ENCODE measurements at places on chromosomes 3 and 15.

GRCh38 chr3:59968513-59969045, 918.8 kb upstream of the CFAP20DC start:
- DNase-seq: no peak

DNA sequence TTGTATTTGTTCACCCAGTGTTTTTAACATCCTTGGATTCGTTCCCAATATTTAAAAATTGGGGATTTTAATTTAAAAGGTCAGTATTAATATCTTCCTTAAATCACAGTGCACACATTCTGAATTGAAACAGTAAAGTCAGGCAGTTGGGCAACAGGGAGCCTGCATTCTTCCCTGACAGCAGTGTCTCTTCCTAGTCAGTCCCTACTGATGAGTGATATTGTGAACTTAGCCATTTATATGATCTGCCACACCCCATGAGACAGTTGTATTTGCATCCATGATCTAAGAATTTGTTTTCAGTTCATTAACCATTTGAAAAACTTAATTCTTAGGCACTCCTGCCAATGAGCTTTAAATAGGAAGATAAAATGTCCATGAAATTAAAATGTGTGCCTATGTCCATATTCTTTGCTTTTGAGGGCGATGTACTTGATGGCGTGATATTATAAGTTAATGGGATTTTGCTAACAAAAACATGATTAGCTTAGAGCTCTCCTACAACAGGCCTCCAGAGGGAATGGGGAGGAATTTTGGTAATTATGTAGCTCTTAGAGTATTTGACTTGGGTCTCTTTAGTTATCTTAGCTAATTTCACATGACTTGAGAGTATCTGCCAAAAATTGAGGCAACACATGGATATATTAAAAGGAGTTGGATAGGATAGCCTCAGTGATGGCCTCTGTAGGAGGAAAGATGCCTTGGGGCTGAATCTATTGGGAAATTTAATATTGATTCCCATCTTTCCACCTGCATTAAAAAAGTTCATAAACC, 219.3 kb downstream of the PTPRG start:
- DNase-seq: no peak

DNA sequence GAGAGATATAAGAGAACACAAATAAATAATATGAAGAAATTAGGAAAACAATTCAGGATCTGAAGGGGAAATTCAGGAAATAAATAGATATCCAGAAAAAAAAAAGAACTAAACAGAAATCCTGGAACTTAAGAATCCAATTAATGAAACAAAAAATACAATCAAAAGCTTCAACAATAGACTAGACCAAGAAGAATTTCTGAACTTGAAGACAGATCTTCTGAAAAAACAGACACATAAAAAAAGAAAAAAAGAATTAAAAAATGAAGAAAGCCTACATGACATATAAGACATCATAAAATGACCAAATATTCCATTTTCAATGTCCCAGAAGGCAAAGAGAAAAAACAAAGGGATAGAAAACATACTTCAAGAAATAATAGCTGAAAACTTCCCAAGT, 68.3 kb upstream of the IMPG2 start:
- no peak for DNase-seq

DNA sequence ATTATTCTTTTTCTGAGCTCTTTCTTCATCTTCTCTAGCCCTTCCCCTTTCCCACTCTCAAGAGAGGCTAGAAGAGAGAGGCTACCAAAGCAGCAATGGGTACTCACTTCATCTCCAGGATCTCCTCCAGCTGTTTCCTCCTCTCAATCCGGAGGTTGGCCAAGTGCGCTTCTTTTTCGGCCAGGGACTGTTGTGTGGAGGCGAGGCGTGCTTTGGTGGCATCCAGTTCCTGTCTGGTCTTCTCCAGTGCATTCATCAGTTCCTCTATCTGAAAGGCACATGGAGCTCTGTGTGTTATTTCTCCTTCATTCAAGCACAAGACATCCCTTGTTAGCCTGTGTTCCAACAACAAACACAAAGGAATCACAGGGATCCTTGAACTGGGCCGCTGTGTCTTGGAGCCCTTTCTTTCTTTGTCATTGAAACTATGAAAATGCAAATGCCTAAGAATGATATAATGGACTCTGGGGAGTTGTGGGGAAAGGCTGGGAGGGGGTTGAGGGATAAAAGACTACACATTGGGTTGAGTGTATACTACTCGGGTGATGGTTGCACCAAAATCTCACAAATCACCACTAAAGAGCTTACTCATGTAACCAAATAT, 401.3 kb upstream of the WNT5A start:
- no peak for DNase-seq

DNA sequence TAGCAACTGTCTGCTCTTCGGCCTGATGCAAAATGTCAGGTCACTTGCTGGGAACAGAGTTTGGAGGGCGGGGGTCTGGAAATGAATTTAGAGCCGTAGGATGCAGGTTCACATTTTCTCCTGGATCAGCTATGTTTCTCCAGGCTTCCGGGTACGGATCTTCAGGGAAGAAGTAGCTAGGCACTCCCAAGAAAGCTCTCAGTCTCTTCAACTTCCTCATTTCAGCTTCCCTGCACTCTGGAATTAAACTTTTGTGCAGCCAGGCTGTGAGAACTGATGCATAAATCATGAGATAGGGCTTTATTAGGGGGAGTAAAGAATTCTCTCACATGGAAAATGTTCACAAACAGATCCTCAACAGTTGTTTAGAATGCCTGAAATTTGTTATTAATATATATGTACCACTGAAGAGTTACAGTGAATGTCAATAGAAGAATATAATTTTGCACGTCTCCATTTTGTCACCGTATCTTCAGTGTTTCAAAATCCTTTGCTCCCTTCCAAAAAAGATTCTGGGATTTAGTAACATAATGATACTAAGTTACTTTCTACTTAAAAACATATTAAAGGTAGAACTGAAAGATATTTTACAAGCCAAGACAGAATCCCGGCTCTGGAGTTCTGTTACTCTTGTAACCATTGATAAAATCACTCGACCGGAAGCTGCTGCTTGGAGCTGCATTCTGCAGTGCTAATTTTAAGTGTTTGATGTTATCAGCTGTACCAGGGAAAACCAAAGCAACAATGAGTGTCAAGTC, 178.5 kb upstream of the P2RY1 start:
- DNase-seq: no peak

DNA sequence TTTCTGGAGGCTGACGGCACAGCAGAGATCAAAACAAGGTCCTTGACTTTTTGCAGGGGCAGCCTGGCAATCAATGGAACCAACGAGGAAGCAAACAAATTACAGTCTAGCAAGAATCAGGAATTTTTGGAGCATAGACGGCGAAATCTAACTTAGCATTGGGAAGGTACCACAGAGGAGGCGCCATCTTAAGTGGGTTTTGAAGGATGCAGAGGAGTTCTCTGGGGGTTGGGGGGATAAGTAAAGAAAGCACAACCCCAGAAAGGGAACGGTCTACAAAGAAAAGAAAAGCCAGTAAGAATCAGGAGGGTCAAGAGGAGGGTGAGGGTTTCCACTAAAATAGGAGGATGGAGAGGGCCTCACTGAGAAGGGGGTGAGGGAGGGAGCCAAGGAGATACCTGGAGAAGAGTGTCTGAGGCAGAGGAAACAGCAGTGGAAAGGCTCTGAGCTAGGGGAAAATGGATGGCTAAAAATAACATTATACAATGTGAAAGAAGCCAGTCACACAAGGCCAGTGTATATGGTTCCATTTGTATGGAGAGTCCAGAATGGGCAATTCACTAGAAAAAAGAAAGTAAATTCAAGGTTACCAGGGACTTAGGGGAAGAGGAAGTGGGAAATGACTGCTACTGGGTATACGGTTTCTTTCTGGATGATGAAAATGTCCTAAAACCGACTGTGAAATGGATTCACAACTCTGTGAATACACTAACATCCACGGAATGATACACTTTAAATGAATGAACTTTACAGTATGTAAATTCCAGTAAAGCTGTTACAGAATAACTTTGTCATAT, 25.2 kb upstream of the IQSEC1 start:
- DNase-seq: no peak

GRCh38 chr3:188491276-188491687, 337.3 kb downstream of the LPP start:
- DNase-seq: no peak

GRCh38 chr3:105611304-105612192, 244.8 kb downstream of the ALCAM start:
- DNase-seq: peak; percentile 88

DNA sequence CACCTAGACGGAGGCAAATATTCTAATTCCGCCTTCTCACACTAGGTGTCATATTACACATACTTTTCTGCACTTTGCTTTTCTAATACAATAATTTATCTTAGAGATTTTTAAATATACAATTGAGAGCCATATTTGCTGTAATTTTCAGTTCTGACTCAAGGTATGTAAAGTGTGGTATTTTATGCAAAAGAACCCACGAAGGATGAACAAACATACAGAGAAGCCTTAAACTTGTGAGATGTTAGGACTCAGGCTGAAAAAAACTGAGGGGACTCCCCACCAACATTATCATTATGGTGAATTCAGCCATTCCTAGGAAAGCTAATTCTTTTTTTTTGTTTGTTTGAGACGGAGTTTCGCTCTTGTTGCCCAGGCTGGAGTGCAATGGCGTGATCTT, 9.6 kb downstream of the ZBTB11 start:
- DNase-seq: no peak

- no peak for DNase-seq
These were observed 479.3 kb downstream of the EPHA3 start for GRCh38 chr3:89586676-89587075.

GRCh38 chr3:128684986-128685726, 34.5 kb upstream of the RPN1 start:
- DNase-seq: no peak

- DNase-seq: no peak
These were observed 32.4 kb upstream of the MRPL3 start for GRCh38 chr3:131535131-131535530.

GRCh38 chr3:169701457-169701856, 37.9 kb upstream of the MECOM start:
- DNase-seq: no peak

- DNase-seq: no peak
These were observed 690.5 kb upstream of the ALCAM start for GRCh38 chr3:104676241-104676640.

- DNase-seq: no peak
These were observed at the start of gene CAMKV for GRCh38 chr3:49869525-49870126. CAMKV (minus strand) TSS chr3:49869906; CDS start chr3:49862388, 7,518 bp downstream.

GRCh38 chr15:90067953-90068606, 34.2 kb downstream of the IDH2 start:
- no peak for DNase-seq

- no peak for DNase-seq
These were observed 24.6 kb downstream of the IFT80 start for GRCh38 chr3:160374472-160374871.

GRCh38 chr3:185880600-185880999, 55.8 kb upstream of the IGF2BP2 start:
- no peak for DNase-seq

DNA sequence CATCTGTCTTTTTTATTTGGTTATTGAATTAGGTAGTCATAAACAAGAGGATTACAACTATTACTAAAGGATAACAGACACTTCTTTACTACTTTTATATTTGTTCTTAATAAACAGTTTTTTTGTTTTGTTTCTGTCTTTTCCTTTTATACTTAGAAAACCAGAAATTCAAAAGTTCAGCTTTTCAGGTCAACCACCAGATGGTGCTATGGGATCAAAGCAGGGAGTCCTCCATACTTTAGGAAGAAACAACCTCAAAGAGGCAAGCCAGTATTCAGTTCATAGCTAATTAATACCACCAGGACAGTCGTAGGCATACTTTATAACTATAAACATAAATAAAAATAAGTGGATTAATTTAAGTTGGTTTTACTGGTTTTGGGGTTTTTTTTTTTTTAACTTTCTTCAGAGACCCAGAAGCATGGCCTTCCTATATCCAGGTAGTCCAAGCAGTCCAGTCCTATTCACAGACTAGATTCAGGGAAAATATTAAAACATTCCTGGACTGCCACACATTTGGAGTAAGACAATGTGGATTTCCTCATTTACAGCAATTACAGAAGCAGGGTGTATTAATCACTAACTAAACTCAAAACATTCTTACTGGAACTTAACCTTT, 16.0 kb upstream of the EID1 start:
- peak; percentile 79 for DNase-seq

DNA sequence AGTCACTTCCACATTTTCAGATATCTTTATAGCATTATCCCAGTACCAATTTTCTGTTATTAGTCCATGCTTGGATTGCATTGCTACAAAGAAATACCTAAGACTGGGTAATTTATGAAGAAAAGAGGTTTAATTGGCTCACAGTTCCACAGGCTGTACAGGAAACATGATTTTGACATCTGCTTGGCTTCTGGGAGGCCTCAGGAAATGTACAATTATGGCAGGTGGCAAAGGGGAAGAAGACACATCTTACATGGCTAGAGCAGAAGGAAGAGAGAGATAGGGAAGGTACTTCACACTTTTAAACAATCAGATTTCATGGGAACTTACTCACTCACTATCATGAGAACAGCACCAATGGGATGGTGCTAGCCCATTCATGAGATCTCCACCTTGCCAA, 172.3 kb upstream of the GPR149 start:
- DNase-seq: no peak

DNA sequence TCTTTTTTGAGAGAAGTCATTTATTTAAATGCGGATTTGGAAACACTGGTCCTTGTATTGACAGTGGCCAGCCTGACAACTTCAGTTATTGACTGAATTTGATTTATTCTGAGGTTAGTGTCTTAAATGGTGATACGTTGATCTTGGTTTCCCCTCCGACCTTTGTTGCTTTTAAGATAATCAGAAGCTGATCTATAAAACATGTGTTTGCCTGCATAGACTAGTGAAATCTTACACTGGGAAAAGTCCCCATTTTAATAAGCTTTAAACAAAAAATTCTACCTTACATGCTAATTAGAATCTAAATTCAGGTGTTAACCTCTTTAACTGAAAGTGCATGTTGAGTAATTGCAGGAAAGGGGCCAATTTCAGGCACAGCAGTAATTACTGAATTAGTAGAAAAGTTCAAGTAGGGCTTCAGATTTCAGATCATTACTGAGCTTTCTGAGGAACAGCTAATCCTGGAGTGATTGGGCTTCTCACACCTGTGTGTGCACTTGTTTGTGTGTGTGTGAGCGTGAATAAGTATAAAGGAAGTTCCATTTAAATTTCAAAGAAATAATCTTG, 221.4 kb downstream of the SOX2 start:
- no peak for DNase-seq

- DNase-seq: no peak
These were observed 70.4 kb downstream of the CHDH start for GRCh38 chr3:53775834-53776251.

DNA sequence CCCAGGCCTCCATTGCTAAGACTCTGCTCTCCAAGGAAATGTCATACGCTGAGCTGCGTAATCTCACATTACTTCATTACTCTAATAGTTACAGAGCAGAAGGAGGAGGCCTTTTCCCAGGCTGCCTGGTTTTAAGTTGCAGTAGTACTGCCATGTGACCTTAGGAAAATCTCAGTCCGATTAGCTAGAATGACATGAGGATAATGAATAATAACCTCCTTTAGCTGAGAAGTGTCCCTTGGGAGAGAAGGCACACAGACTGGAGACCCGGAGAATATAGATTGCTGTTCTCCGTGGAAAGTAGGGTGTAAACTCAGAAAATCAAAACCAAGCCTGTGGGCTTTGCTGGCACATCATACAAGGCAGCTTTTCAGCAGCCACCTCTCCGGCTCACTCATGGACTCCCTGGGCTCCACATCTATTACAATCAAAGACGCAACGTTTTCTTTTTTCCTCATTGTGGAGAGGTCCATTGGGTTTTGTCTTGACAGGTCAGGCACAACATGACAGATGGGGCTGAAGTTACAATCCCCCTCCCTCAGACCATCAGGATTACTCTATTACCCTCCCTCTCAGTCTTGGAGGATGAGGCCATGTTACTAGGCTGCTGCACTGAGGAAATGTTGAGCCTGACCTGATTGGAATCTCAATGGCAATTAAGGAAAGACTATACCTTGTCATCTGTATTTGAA, 134.8 kb upstream of the MB21D2 start:
- no peak for DNase-seq
